Fibroblast of mammary gland (primary cell): ENCODE measurements at places on chromosomes 16 and 17.

GRCh38 chr16:88014252-88014781, 63.1 kb downstream of the BANP start:
- peak; percentile 50 for DNase-seq

GRCh38 chr17:30134551-30134950, 17.9 kb downstream of the NSRP1 start:
- no peak for DNase-seq

DNA sequence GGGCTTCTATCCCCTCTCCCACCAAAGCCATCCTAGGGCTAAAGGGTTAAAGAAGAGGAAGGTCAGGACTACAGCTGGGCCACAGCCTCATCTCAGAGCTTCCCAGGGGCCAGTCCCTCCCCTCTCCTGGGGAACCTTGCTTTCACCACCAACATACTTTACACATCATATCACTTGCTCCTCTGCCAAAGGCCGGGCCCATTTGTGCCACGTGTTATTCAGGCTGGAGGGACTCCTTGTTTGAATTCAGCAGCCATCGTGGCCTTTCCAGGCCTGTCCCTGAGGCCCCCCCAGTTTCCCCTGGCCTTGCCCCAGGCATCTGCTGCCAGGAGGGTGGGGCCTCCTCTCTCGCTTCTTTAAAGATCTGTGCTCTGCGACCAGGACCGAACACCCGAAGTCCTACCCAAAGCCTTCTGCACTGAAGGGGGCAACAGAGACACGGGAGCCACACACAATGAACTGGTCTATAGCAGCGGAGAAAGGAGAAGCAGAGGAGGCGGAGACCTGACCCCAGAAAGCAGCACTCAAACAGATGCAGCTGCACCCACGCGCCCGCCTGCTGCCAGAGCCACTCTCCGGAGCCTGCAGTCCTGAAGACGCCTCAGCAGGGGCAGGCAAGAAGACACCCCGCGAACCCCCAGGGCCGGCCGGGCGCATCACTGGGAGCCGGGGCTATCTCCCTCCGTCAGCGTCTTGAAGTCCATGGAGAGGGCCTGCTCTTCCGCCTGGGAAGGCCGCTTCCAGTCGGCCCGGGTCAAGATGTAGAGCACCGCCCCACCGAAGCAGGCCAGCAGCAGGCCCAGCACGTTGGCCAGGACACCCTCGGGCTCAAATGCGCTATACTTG, 12.1 kb downstream of the CYB561 start:
- DNase-seq: peak; percentile 98

DNA sequence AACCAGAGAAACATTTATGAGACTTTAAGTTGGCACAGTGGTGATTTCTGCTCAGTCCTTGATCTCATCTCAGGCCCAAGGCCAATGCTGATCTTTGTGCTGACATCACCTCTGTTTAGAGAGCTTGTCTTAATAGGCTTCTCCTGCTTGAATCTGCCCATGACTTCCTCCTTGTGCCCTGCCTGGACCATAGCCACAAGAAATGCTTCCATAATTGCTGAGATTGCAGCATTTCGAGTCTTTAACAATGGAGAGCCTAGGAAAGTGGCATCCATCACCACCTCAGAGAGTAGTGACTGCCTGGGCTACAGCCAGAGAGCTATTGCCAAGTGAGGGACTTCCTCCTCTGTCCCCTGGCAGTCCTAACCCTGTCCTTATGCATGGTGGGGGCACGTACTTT, 25.1 kb upstream of the MMP2 start:
- DNase-seq: no peak

DNA sequence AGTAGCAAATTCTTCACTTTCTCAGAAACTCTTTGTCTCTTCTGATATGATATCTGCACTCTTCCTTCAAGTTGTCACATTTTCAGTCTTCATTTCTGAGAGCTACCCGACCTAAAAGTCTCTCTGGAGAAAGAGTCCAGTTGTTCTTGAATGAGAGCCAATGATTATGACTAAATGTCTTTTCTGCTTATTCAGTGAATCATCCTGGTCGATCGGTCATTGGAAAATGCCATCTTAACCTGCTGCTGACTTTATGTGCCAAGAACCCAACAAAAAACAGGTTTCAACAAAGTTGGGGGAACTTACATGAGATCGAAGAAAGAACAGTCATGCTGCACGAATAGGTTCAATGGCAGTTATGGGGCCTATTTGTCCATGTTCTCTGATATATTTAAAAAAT, 15.9 kb downstream of the SOX9 start:
- peak; percentile 87 for DNase-seq

GRCh38 chr17:70109497-70109896, 34.5 kb downstream of the KCNJ16 start:
- no peak for DNase-seq

DNA sequence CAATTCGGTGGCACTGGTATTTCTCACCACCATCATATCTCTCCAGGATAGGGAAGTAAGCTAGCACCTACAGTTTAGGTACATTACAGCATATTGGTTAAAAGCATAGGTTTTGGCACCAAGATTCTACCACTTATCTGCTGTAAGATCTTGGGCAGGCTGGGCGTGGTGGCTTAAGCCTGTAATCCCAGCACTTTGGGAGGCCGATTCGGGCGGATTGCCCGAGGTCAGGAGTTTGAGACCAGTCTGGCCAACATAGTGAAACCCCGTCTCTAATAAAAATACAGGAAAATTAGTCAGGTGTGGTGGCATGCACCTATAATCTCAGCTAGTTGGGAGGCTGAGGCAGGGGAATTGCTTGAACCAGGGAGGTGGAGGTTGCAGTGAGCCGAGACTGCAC, 51.4 kb downstream of the GPATCH8 start:
- no peak for DNase-seq

GRCh38 chr17:36496018-36496789, 9.7 kb downstream of the ZNHIT3 start:
- no peak for DNase-seq

DNA sequence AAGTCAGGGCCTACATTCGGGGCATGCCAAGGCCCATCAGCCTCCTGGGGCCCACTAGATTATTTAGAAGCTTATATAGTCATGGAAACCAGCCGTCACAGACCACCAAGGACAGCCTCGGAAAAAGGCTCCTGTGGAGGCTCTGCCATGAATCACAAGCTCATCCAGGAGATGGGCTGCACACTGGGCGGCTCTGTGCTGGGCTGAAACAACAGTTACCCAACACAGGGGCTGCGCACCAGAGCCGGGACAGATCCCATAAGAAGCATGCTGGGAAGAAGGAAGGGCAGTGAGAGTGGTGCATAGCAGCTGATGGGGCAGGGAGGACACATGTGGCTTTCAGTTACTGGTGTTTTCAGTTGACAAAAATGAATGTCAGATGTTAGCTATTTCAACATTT, 67.7 kb upstream of the GSG1L start:
- no peak for DNase-seq

DNA sequence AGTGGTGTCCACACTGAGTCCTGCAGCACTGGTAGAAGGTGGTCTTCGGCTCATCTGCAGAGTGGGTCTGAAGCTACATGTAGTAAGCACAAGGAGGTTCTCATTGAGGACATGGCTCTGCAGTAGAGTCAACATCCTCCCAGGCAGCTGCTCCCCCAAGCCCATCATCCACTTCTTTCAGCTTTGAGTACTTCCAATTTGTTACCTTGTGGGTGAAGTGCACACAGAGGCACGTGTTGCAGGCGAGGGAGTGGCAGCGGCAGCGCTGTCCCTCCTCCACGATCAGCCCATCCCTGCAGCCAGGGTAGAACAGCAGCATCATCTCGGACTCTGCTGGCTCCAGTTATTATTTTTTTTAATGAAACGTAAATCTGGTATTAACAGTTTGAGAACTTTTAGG, 1.8 kb upstream of the SSTR2 start:
- DNase-seq: no peak

- DNase-seq: no peak
These were observed 1.3 kb downstream of the RBBP6 start for GRCh38 chr16:24540602-24541210.

- no peak for DNase-seq
These were observed 5.6 kb downstream of the REXO5 start for GRCh38 chr16:20811889-20812439.

DNA sequence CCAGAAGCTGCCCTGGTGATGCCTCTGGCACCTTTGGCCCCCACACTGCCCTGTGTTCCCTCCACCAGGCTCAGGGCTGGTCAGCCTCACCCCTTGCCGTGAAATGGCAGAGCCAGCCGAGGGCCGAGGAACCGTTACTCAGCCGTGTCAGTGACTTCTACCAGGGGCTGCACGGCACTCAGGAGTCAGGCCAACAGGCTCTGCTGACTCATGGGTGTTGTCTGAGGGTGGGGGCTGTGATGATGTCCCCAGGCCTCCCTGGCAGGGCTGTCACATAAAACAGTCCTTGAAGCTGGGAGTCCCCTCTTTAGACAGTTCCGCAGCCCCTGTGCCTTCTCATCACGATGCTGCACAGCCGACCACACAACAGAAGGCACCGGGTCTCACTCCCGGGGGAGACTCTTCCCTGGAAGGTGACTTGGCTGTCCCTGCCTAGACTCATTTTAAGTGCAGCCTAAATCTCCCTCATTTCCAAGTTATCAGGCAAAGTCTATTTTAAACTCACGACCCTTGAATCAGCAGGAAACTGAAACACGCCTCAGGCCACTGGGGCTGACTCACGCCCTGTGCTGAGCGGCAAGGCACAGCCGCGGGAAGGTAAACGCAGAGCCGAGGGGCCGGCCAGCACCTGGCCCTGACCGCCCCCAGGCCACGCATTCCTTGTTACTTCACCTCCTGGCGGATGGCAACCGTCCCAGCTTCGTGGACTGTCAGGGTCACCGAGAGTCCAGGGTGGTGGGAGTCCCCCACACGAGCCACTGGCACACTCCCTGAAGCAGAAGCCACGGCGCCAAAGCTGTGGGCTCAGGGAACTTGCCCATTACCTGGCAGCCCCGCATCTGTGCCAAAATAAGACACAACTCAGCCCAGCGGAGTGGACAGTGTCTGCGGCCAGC, 102.6 kb downstream of the ZNF778 start:
- peak; percentile 84 for DNase-seq

GRCh38 chr17:31321481-31321880, at the start of gene EVI2A:
Gene EVI2A, minus strand, starts transcription at chr17:31321622. Its CDS starts 2,609 bp downstream, at chr17:31319013.
- peak; percentile 92 for DNase-seq

GRCh38 chr17:61007980-61008379, 330.3 kb downstream of the BCAS3 start:
- peak; percentile 20 for DNase-seq
